ENCODE measurements at places on chromosomes 1 and 21.

DNA sequence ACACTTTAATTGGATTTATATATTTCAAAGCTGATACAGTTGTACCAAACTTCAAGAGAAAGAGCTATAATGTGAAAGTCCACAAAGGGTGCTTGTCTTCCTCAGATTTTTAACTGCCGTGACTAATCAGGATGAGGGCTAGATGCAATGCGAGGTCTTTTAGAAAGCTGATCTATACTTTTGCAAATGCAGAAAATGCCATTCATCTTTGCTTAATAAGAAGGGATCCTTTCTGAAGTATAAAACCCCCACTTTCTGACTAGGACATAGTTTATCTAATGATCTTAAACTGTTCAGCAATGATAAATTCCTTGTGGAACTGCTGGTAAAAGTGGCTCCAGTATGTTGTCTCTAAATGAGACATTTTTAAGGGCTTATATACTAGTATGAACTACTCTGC lies 102.7 kb upstream of the NGF start:
- no peak for DNase-seq

- no peak for DNase-seq
These were observed 12.4 kb downstream of the COL18A1 start for GRCh38 chr21:45417256-45417950.

GRCh38 chr1:103230061-103230460 lies 121.7 kb upstream of the COL11A1 start:
- DNase-seq, result no peak

GRCh38 chr1:87851490-87851889 lies 522.8 kb downstream of the LMO4 start:
- no peak for DNase-seq

DNA sequence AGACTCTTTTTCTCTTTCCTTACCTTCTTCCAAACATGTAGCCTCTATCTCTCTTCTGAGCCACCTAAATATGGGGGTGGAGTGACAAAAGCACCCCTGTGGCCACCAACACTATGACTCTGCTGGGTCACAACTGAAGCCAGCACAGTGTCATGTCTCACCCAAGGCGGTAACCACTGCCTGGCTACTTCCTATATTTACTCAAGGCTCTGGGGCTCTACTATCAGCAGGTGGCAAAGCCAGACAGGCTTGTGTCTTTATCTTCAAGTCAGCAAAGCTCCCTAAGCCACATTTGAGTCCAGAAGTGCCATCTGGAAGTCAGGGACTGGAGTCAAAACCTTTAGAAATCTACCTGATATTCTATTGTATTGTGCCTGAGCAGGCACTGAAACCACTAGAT lies 1515.2 kb downstream of the PLA2G4A start:
- DNase-seq, result no peak

DNA sequence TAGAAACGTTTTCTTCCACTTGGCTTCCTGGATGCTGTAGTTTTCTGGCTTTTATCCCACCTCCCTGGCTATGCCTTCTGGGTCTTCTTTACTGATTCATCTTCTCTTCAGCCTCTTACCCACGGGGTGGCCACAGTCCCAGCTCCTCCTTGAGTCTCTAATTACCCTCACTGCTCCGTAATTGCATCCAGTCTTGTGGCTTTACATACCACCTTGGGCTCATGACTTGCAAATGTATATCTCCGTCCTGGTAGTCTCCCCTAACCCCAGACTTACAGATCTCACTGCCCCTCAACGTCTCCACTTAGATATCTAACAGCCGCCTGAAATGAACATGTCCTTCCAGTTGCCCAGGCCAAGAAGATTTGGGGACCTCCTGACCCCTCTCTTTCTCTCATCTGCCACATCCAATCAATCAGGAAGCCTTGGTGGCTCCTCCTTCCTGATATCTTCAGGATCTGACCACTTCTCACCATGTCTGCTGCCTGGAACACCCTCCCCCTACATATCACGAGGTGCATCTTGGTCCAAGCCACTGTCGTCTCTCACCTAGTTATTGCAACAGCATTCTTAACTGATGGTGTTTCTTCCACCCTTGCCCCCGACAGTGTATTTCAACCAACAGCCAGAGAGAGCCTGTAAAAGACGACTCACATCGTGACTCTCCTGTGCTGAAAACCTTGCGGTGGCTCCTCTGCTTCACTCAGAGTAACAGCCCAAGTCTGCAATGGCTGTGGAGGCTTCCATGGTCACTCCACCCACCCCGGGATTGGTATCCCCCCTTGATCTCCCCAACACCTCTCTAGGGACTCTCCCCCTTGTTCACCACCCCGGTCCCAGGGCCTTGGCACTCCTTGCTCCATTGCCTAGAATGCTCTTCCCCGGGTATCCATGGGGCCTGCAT lies 219.0 kb upstream of the POU3F1 start:
- DNase-seq, result no peak

- no peak for DNase-seq
These were observed 27.7 kb downstream of the UBE2U start for GRCh38 chr1:64231153-64231552.

GRCh38 chr1:4976859-4977440 lies 322.5 kb downstream of the AJAP1 start:
- DNase-seq, result no peak

GRCh38 chr1:53014791-53015507 lies 47.1 kb upstream of the PODN start:
- peak; percentile 72 for DNase-seq

GRCh38 chr1:98027103-98027705 lies 106.4 kb upstream of the DPYD start:
- no peak for DNase-seq

GRCh38 chr1:73626326-73626725 lies 571.6 kb downstream of the LRRIQ3 start:
- no peak for DNase-seq

- peak; percentile 46 for DNase-seq
These were observed 722 bp downstream of the NPHP4 start for GRCh38 chr1:5991381-5992025.

DNA sequence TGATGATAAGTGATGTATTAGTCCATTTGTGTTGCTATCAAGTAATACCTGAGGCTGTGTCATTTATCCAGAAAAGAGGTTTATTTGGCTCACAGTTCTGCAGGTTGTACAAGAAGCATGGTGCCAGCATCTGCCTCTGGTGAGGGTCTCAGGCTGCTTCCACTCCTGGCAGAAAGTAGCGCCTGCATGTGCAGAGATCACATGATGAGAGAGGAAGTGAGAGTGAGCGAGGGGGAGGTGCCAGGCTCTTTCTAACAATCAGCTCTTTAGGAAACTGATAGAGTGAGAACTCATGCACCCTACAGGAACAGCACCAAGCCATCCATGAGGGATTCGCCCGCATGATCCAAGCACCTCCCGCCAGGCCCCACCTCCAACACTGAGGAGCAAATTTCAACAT lies 2.2 kb upstream of the FHAD1 start:
- DNase-seq, result no peak

- no peak for DNase-seq
These were observed 91.1 kb downstream of the HLX start for GRCh38 chr1:220970311-220970710.

GRCh38 chr1:192839162-192840066 lies 30.6 kb downstream of the RGS2 start:
- DNase-seq, result no peak

GRCh38 chr1:192005976-192006375 lies 152.3 kb upstream of the RGS18 start:
- no peak for DNase-seq

GRCh38 chr1:240387051-240387450 lies 224.9 kb downstream of the GREM2 start:
- no peak for DNase-seq

- no peak for DNase-seq
These were observed 5.0 kb downstream of the PHC2 start for GRCh38 chr1:33425900-33426299.

- DNase-seq, result no peak
These were observed 11.5 kb downstream of the ARHGEF16 start for GRCh38 chr1:3465935-3466321.

GRCh38 chr1:93172778-93173177 lies 7.4 kb downstream of the TMED5 start:
- DNase-seq, result no peak

- no peak for DNase-seq
These were observed 209.2 kb downstream of the KCTD3 start for GRCh38 chr1:215776336-215776735.

- no peak for DNase-seq
These were observed 86.7 kb upstream of the PTBP2 start for GRCh38 chr1:96634883-96635282.

DNA sequence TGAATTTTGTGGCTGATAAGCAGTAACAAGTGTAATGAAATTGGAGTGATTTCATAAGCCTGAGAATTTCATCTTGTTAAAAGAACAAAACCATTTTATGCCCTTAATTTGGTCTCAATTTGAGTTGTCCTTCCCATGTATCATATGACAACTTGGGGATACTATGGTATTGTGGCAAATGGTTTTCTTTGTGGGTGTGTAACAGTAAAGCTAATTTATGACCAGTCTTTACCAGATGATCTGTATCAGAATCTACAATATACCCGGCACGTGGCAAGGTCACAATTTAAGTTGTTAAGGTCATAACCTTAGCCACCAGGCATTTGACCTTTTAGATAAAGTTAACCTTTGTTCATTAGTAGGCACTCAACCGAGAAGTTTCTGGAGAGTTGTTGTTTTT lies 9.1 kb downstream of the NFIA start:
- no peak for DNase-seq

GRCh38 chr1:175221557-175222175 lies 29.1 kb upstream of the KIAA0040 start:
- no peak for DNase-seq

- DNase-seq, result no peak
These were observed 407.9 kb upstream of the LYPLAL1 start for GRCh38 chr1:218765753-218766152.

GRCh38 chr1:53090227-53091147 lies 28.5 kb downstream of the PODN start:
- no peak for DNase-seq

DNA sequence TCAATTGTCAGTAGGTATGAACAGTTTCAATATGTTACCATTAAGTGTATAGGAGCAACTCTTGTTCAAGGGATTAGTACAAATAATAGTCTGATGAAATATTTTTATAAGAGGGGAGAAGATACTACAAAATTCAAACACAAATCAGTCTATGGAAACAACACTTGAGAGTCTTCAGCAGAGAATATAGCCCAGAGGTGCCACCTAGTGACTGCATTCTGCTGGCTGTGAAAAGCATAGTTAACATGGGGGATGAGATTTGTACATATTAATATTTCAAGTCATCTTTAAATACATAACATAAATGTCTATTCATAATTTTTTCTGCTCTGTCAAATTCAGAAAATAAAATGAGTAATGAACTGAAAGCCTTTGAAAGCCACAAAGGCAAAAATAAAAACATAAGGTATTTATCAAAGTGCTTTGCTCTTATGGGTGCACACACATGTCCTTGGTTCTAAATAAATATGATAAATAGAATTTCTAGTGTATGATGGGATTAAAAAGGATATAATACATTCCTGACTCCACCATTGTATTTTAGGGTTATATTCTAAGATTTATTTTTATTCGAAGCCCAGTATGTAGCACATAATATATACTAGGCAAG lies 440.9 kb upstream of the ZRANB2 start:
- DNase-seq, result no peak

DNA sequence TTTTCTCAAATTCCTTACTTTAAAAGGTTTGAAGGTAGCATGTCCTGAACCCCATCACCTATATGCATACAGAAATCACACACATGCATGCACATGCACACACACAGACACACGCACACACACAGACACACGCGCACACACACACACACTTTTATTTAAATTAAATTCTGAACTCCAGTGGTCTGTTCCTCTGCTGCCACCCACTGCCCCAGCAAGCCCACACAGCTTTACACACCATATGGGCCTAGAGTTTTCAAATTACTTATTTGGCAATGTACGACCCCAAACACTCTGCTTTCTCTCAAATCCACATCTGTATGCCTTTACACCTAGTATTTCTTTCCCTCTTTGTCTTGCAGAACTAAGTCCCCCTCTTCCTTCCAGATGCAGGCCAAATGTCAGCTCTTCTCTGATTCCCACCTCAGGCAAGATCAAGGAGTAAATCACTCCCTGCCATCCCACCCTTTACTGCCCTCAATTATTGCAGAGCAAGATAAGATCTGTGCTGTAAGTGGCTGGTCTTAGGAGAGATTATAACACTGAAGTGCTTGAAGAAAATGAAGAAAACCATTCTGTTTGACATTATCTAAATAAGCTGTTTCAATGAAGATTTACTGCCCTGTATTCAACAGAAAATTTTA lies 429.9 kb upstream of the CXADR start:
- DNase-seq, result no peak

DNA sequence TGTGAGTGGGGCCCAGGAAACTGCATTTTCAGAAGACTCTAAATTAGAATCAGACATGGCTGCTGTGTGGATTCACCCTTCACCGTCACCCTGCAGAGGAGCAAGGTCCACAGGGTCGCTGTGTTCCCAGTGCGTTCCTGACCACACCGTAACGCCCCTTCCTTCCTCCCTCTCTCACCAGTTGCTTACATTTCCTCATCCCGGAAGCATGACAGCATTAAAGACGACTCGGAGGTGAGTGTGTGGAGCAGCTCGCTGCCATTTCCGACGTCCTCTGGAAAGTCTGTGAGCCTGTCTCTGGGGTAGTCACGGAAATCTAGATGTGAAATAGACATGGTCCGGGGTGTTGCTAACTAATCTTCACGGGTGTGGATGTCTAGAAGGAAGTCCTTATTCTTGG lies 45.9 kb downstream of the FAAP20 start:
- DNase-seq, result peak; percentile 27

DNA sequence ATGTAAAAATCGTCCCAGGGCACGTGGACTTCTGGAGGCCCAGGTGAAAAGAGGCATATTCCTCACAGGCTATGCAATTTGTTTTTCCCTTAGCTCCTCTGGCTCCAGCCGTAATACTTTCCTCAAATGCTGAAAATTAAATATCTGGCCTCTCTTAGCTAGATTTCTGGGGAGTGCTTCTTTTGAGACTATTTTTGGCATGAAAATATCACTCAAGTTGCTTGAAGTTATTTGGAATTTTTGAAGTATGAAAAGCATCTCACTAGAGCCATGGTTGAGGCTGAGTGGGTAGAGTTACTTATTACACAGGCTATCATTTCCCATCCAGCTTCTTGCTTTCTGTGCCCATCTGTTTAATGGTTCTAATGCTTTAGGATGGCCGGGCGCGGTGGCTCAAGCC lies 59.7 kb downstream of the MYOM3 start:
- DNase-seq, result no peak

DNA sequence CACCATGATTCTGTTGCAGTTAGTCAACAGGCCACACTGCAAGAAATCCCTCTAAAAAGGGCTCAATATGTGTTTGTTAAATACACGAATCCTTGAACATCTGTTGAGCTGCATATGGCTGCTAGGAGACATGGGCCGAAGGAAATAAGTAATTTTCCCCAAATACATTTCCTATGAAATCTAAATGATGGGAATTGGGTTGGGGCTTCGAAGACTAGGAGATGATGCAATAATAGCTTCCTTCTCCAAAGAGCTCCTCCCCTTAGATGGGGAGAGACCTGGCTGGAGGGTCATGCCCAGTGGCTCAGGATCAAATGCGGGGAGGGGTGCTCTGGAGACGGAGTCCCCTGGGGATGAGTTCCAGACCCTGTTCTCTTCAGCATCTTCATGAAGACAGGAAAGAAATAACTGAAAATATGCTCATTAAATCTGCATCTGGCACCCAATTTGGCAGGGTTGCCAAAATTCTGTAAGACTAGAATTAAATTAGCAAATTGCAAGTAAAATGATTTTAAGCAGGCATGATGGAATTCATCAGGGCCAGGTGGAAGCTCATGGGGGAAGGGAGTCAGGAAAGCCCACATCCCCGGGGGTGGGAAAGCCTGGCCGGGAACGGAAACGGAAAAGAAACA lies 165.0 kb upstream of the EDN2 start:
- DNase-seq, result no peak

GRCh38 chr1:151613282-151613780 lies 1.5 kb downstream of the SNX27 start:
- DNase-seq, result no peak
